Fibroblast of the conjunctiva (primary cell): ENCODE measurements at places on chromosomes 12 and 14.

GRCh38 chr14:102229071-102229738 lies 75.8 kb downstream of the MOK start:
- DNase-seq: no peak

- DNase-seq: no peak
These were observed 392.0 kb downstream of the EMP1 start for GRCh38 chr12:13588574-13588973.

- DNase-seq: no peak
These were observed 28.9 kb upstream of the TMEM179 start for GRCh38 chr14:104633276-104634137.

- DNase-seq: no peak
These were observed 183.2 kb downstream of the C12orf50 start for GRCh38 chr12:87846045-87846444.

DNA sequence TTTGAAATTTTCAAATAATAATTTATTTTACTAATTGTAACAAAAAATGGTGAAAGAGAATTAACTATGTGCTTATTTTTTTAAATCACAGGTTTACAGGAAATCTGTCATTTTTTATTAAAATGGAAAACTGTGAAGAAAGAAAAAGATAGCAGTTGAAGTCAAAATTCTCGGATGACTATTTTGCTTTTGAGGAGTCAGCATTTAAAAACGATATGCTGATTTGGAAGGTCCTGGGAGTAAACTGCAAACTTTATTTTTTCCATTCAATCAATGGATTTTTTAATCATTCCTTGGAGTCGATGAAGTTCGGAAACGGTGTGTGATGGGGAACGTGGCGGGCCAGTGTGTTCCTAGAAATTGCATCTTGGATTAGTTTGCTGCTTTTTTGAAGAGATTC lies 258.9 kb upstream of the NAV3 start:
- DNase-seq: no peak

DNA sequence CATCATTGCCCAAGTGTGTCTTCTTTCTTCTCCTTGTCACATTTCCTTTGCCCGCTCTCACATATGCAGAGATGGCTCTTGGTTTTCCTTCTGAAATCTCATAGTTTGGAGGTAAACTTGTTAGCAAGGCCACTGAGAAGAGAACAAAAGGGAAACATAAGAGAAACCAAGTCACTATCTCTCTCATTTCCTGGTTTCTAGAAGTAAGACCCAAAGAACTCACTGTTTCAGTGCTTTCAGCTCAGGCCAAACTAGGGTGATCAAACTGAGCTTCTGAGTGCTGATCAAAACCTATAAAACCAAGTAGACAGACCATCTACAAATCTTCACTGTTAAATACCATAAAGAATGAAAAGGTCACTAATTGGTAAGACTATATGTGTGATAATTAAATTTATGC lies 275.4 kb upstream of the BTG1 start:
- no peak for DNase-seq

DNA sequence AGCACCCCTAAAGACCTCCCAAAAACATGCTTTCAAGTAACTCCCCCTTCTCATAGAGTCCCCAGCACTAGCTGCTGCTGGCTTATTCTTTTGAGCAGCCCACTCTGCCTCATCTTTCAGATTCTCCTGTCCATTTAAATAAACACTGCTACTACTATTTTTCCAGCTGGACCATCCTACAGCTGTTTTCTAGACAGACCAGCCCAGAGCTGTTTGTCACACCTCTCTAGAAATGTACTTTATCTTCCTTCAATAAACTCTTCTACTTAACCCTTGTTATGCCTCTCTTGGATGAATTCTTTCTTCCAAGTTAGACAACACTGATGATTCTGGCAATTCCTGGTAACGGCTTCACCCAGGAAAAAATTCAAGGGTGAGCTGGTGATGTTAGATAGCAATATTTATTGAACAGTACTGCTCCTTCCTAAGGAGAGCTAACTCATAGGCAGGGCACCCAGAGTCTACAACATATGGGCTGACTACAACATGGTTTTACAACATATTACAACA lies 995.7 kb downstream of the LRFN5 start:
- no peak for DNase-seq

DNA sequence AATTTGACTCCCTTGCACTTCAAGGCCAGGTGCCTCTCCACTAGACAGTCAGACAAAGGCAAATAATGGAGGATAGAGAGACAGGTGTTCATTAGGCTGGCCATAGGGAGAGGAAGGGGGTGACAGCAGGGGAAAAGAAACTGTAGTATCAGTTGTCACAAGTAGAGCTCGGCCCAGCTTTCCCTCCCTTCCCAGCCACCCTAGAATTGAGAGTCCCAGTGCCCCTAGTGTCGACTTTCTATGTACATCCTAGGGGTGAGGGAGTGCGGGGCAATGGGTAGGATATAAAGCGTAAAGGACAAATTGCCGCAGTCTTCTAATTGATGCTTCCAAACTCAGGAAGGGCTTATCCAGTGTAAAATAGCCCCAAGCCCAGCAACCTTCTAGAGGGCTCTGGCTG lies 39.0 kb downstream of the BAZ2A start:
- DNase-seq: no peak

- no peak for DNase-seq
These were observed 17.0 kb downstream of the TMEM63C start for GRCh38 chr14:77198561-77198960.

- DNase-seq: peak; percentile 76
These were observed 133.1 kb downstream of the TMEM30B start for GRCh38 chr14:61147831-61148549.

DNA sequence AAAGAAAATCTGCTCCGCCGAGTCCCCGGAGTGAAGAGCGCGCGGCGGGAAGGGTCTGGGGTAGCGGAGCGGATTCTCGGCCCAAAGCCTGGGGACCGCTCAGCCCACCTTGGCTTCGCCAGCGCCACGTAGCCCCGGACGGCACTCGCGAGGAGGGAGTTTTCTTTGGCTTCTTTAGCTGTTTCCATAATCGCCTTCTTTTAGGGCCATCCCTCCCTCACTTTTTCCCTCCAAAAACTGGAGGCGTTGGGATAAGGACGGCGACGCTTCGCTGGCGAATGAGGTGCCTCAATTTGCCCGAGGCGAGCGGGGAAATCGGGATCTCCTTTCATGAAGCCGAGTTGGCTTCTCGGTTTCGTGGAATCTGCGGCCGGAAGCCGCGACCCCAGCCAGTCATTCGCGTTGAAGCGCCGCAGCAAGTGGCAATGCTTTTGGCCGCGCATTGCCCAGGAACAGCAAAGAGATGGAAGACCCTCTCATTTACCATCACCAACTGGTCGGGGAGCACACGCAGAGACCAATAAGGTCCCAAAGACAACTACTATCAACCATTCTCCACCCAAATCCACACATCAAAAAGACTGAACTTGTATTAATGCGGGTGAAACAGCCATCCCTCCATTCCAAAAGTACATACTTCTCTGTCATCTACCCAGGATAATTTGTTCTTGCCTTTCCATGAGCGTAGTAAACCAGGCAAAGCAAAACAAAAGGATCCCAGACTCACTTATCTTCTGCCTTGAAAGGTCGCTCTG lies 8.4 kb upstream of the SIX1 start:
- no peak for DNase-seq

GRCh38 chr14:94598816-94599655 lies 13.2 kb upstream of the SERPINA3 start:
- peak; percentile 94 for DNase-seq

GRCh38 chr14:61102549-61103466 lies 121.8 kb downstream of the SLC38A6 start:
- DNase-seq: no peak

GRCh38 chr12:99131751-99132199 lies 486.7 kb downstream of the APAF1 start:
- DNase-seq: no peak

DNA sequence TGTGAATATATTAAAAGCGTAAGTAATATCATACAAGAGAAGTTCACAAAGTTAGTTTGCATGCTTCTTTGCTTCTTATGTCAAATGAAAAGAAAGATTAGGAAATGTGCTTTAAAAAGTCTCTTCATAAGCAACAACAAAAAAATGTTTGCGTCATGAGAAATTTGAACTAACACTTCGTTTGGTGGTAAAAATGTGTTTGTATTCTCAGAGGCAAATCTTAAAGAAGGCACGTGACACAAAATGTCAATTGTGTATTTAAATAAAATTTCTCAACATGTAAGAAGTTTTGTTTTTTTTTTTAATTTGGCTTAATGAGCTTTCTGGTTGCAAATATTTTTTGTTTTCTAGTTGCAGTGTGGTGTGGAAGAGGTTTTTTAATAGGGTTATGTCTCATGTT lies 93.8 kb downstream of the TMTC2 start:
- DNase-seq: no peak

DNA sequence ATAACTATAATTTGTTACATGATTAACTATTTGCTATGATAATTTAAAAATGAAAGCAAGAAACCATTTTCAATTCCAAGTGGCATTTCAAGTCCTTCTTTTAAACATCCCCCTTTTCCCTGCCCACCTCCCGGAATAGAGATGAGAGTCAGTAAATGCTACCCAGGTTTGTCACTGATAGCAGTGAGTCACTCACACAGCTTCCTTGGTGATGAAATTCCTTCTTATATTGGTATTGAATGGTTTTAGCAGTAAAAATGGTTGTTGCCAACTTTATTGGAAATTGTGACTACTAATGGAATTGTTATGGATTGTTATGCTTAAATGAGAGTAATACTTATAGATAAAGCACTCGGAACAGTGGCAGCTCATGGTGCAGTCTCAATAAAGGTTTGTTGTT lies 90.5 kb downstream of the PPM1A start:
- no peak for DNase-seq

DNA sequence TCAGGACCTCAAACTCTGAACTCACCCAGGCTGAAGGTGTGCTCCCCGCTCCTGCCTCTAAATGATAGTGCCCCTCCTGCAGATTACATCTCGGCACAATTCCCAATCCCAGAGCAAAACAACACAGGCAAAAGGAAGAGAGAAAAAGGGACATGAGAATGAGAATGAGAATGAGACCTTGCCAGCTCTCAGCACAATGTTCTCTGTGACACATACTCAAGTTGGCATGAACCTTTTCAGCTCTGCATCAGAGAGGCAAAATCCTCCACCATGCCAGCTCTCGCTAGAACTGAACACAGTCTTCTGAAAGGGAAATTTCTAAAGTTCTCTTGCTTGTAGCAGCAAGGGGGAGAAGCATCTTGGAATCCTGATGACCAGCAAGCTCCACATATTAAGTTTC lies 84.6 kb downstream of the KSR2 start:
- no peak for DNase-seq

DNA sequence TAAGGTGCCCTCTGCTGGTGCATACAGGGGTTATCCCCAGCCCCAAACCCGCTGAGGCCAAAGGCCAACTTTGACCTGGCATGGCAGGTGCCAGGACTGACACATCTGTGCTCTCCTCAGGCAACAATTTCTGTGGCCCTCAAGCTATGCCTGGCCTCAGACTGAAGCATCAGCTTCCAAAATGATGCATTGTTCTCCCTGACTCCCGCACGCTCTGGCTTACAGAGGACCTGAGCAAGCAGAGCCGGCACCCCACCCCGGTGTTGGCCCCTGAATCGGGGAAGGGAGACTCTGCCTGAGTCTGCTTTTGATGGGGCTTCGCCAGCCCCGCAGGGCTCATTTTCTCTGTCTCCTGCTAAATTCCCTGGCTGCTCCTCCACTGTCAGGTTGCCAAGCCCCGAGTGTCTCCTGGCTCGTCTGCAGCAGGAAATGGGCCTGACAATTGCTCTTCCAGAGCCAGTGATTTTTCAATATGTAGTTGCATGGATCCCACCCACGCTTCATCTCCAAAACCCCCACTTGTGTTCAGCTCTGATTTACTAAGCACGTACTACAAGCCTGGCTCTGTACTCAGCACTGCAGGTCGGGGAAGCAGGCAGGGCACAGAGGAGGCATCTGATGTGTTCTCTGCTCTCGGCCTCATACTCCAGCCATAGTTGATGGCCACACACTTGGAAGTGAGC lies 126.1 kb downstream of the SLC38A6 start:
- DNase-seq: peak; percentile 51

DNA sequence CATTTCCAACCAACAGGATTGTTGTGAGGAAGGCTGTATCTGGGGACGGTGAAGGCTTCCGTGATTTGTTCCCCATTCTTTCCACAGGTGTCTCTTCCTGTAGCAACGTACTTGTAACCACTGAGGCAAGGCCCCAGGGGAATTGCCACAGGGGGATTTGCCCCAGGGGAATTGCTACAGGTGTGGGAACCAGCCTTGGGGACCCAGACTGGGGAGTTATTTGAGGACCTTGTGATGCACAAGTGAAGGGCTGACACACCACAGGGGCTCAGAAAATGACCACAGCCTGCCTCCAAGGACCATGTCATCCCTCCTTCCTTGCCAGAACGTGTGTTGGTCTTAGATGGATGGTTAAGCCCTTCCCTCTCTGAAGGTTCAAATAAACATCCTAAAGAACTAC lies 131.4 kb upstream of the RGS6 start:
- no peak for DNase-seq

- no peak for DNase-seq
These were observed 2.1 kb downstream of the VASH1 start for GRCh38 chr14:76763096-76764041.

DNA sequence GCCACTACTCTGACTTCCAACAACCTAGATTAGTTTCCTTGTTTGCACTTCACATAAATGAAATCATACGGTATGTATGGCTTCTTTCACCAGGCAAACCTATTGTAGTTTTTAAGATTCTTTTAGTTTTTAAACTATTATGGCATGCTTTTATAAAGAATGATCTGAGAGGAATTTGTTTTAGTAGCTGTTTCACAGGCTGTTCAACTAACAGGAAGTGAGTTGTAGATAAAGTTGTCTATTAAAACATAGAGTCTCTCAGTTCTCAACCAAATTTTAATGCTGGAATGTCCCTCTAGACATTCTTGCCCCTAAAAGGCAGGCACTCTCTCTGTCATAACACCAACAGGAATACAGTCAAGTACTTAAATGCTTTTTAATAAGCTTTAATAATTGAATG lies 102.7 kb upstream of the DACT1 start:
- DNase-seq: no peak

- DNase-seq: no peak
These were observed 10.4 kb upstream of the NRIP2 start for GRCh38 chr12:2845280-2845679.

- no peak for DNase-seq
These were observed 244.2 kb upstream of the CLEC14A start for GRCh38 chr14:38500125-38500524.

DNA sequence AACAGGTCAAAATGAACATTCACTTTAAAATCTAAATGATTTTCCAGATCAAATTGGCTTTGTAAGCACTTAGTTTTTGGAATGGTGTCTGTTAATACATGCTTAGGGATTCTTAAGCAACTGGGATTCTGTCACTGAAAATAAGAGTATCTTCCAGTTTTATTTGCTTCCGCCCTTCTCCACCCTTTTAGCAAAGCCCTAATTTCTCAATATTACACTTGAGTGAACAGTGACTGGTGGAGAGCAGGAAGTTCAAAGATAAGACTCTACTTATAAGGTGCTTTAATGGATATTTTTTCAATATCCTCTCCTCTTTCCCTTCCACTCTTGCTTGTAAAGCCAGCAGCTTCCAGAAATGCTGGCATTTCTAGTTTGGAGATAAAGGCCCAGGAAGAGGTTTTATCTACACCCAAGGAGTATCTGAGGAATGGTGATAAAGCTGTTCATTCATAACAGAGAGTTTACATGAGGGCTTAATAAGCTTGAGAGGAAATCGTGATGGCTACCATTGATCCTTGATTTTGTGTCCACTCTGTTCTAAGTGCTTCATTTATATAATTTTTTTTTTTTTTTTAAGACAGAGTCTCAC lies 265.9 kb upstream of the PRICKLE1 start:
- no peak for DNase-seq
